ENCODE measurements at places on chromosomes 6 and 20. TPM values are rescaled to one million over a fixed set of nuclear protein-coding genes. Genes with fewer than 3 reads are reported as not detected.

Gene DEFB128
- not detected for total RNA-seq

Gene GRM1
- total RNA-seq: not detected

GRCh38 chr6:85772641-85773040 lies 130.0 kb upstream of the SYNCRIP start:
- no peak for DNase-seq

DNA sequence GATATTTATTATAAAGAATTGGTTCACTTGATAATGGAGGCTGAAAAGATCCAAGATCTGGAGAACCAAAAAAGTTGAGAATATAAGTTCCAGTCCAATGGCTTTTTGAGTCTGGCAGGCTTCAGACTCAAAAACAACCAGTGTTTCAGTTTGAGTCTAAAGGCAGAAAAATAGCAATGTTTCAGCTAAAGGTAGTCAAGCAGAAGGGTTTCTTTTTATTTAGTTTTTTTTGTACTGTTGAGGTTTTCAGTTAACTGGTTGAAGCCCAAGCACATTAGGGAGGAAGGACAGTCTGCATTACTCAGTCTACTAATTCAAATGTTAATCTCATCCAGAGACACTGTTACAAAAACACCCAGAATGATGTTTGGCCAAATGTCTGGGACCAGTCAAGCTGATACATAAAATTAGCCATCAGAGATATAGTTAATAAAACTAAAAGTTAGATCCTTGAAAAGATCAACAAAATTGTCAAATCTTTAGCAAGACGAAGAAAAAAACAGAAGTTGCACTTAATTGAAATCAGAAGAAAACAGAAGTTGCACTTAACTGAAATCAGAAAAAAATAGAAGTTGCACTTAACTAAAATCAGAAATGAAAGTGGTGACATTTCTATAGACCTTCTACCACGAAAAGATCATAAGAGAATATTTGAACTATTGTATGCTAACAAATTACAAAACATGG lies 980.3 kb upstream of the FLRT3 start:
- no peak for DNase-seq

DNA sequence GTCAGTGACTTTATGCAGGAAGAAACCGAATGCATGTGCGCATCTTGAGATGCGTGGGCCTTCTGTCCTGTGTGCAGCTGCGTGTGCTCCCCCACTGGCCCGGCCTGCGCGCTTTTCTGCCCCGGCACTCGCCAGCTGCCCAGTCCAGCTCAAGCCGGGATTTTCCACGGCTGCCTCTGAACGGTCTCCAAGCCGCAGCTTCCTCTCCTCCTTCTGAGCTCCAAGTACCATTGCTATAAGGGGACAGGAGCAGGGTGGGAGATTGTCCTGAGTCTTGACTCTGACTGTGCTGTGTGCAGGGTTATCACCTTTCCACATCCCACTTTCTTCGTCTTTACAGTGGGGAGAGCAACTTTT lies 302.8 kb downstream of the THBS2 start:
- DNase-seq: no peak

Gene RIPPLY2
- not detected for total RNA-seq

DNA sequence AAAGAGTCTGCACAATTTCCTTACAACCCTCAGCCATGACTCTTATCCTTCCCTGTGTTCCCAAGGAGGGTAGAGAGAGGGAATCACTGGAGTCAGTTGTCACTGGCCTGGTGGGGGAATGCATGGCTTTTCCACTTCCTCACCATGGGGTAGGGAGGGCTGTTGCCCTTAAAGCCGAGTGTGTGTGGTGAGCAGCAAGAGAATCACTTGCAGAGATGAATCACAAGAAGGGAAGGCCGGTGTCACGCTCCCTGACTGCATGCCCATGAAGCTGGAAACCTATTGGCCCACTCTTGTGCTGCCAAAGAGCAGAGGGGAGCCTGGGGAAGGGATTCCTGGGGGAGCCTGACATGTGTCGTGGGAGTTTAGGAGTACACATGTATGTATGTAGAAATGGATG lies 18.1 kb upstream of the BMP6 start:
- no peak for DNase-seq

Gene PRSS16
- 0.55 TPM for total RNA-seq
